ENCODE measurements at places on chromosomes 1 and 21.

DNA sequence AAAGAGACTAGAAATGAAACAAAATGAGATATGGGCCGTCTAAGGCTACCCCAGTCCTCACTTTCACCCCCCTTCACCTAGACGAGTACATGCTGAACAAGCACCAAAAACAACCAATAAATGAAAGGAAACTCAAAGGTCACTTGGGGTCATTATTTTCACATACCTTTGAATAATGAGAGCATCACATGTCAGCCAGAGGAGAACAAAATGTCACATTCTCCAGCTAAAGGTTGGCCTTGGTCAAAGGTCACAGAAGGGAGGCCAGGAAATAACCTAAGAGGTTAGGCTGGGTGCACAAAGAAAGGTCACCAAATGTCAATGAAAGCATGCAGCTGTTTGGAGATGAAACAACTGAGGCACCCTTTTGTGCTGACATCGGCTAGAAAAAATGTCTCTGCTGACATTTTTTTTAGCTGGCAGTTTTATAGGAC lies 288.7 kb upstream of the USP25 start:
- no peak for DNase-seq

GRCh38 chr1:73463873-73464272 lies 734.1 kb downstream of the LRRIQ3 start:
- no peak for DNase-seq

DNA sequence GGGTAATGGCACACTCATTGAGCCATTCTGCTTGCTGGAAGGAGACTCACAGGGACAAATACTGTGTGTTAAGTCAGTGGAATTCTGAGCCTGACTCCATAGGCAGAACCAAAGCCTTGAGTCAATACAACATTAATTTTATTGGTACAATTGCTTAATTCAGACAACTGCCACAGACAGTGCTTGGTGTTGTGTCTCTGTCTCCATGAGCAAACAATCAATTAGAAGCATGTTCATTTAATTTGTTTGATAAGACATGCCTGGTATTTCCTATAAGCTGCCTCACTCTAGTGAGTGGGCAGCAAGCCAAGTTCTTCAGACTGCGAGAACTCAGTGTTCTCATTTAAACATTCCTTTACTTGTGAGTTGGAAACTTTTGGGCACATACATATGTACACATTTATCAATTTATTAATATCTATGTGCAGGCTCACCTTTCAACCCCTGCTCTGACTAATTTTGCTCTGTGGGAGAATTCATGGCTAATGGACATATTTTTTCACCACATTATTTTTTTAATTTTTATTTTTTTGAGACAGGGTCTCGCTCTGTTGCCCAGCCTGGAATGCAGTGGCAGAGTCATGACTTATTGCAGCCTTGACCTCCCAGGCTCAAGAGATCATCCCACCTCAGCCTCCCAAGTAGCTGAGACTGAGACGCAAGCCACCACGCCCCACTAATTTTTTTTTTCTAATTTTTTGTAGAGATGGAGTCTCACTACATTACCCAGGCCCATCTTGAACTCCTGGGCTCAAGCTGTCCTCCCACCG lies 4.5 kb upstream of the SRSF10 start:
- DNase-seq, result no peak

- DNase-seq, result no peak
These were observed 87.4 kb downstream of the ROR1 start for GRCh38 chr1:63861052-63861691.

GRCh38 chr1:28229996-28230395 lies 2.8 kb downstream of the DNAJC8 start:
- no peak for DNase-seq

DNA sequence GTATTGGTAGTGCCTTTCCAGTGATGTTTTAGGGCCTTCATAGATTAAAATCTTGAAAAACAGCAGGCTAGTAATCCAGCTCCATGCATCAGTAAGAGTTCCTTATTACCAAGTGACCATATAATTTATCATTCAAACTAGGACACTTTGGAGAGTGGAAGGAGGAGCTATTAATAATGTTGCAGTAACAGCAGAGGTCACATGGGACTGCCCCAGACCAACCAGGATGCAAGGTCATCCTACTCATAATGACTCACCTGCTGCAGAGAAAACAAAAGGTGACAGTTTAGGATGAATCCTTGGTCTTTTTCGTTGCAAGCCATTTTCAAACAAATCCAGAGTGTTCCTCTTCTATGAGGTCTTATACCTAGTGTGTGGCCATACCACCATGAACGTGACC lies 187.4 kb downstream of the NUF2 start:
- no peak for DNase-seq

GRCh38 chr1:34824817-34825454 lies 32.1 kb downstream of the GJA4 start:
- no peak for DNase-seq

DNA sequence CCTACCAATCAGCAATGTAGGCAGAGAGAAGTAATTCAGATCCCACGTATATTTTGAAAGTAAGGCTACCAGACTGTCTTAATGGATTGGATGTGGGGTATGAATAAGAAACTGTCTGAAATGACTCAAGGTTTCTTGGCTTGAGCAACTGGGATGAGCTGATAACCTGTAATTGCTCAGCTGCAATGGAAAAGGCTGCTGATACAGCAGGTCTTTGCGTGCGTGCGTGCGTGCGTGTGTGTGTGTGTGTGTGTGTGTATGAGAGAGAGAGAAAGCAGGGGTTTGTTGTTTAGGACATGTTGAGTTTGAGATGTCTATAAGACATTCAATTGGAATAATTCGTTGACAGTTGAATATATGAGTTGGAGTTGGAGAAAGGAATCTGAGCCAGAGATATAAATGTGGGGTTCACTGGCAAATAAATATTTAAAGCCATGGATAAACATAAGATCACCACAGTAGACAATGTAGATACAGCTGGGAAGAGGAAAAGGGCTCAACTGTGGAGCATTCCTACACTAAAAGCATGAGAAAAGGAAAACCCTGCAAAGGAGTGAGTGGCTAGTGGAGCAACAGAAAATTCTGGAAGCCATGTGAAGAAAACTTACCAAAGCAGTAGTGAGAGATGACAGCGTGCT lies 72.9 kb downstream of the UCHL5 start:
- no peak for DNase-seq

All from CD4-positive, alpha-beta memory T cell (primary cell).